ENCODE measurements at places on chromosomes 5 and 9. TPM values are rescaled to one million over a fixed set of nuclear protein-coding genes. Genes with fewer than 3 reads are reported as not detected.

The INSYN2B gene
- not detected for total RNA-seq

The CCDC171 gene
- total RNA-seq, result 2.3 TPM

The LCN9 gene
- total RNA-seq, result not detected

The RMRP gene
- total RNA-seq, result 11,549 TPM

The MIER3 gene
- 23.6 TPM for total RNA-seq

The C5orf34 gene
- total RNA-seq, result 7.4 TPM

The TXNDC8 gene
- total RNA-seq, result not detected

GRCh38 chr5:133236976-133237375 lies 185.2 kb downstream of the HSPA4 start:
- DNase-seq, result no peak

DNA sequence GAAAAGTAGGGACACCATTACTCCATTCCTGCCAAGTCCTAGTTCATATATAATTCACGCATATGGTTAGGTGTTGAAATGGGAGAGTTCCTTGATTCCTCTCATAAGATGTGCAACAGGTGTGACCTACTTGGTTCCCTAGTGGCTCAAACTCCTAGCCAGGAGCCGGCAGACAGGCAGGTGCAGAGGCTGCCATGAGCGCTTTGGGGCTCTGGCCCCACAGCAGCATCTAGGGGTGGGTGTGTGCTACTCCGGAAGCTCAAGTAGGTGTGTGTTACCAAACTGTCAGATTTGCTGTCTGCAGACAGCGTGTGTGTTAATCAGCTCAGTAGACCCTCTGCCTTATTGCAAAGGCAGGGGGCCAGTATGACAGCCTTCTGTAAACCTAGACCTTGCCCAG lies 1652.4 kb upstream of the ACO1 start:
- no peak for DNase-seq

DNA sequence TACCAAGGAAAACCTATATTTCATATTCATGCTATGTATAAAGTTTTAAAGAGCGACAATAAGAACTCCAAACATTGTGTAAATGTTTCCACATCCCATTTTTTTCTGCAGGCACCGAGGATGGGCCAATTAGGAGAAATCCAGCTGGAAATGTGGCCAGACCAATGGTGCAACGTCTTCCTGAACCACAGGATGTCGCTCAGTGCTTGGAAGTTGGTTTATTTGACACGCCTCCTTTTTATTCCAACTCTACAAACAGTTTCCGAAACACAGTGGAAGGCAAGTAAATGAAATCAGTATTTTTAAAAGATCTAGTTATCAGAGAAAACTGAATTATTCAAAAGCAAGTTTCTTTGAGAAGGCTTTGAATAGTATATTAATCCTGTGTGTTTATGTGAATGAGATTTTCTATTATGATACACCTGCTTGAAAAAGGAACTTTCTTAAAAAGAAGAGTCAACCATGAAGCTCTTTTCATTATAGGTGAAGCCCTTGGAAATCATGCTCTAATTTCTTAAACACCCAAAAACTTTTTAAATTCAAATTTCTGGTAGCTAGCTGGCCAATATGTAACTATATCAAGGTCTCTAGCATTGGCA lies 9.1 kb downstream of the TYRP1 start:
- DNase-seq, result no peak

DNA sequence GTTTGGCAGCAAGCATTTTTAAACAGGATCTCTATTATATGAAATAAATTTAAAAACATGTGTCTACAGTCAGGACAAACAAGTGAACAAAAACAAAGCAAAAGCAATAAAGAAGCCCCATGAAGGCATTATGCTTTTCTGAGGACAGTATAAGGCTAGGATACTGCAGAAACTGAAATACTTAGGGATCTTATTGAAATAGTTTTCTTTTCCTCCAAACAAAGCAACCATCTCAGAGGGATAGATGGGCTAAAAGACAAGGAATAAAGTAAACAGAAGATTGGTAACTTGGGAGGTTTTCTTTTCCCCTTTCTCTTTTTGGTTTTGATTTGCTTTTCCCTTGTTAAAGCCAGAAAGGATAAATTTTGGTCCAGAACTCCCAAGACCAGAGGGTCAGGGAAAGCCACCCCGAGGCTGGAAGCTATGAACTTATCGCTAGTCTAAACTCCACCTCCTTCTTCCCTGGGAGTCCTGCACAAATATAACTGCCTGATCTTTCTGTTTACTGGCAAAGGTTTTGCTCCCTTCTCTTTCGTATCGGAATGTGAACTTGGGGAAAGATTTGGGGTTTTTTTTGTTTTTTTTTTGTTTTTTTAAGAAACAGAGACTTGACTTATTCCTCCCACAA lies 164.0 kb downstream of the GHR start:
- no peak for DNase-seq

GRCh38 chr9:3525096-3525835 lies 535 bp downstream of the RFX3 start:
- DNase-seq, result no peak

- no peak for DNase-seq
Observed at GRCh38 chr5:57698802-57699201, 216.2 kb upstream of the ACTBL2 start.

All from CD8-positive, alpha-beta memory T cell (primary cell).